Suppressor macrophage treated with lipopolysaccharide for 4 hours (primary cell): ENCODE measurements at places on chromosomes 3 and 15.

GRCh38 chr3:111794711-111795110 is 64.4 kb upstream of the PHLDB2 start:
- DNase-seq, result no peak

DNA sequence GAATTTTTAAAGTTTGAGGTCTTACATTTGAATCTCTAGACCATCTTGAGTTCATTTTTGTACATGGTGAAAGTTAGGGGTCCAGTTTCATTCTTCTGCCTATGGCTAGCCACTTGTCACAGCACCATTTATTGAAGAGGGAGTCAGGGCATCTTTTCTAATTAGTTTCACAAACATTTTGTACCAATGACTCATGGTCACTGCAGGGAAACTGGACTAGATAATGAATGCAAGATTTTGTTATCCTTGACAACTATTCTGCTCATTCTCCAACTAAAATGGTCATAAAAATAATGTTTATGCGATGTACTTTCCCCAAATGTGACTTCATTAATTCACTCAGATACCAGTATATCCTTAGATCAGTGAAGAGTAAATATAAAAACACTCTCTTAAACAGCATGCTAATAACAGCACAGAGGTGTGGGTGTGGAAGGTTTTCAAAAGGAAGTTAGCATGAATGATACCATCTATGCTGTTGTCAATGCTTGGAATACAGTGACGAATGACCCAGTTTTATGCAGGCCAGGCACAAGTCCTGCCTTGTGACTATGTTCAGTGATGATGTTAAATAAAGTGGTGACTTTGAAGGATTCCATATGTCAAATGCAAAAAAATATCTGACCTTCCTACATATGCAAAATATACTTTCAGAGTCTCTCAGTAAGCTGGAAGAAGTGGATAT is 314.9 kb upstream of the TMCO5A start:
- DNase-seq, result no peak

- no peak for DNase-seq
Measured at GRCh38 chr15:91752081-91752785, 101.3 kb upstream of the SLCO3A1 start.

DNA sequence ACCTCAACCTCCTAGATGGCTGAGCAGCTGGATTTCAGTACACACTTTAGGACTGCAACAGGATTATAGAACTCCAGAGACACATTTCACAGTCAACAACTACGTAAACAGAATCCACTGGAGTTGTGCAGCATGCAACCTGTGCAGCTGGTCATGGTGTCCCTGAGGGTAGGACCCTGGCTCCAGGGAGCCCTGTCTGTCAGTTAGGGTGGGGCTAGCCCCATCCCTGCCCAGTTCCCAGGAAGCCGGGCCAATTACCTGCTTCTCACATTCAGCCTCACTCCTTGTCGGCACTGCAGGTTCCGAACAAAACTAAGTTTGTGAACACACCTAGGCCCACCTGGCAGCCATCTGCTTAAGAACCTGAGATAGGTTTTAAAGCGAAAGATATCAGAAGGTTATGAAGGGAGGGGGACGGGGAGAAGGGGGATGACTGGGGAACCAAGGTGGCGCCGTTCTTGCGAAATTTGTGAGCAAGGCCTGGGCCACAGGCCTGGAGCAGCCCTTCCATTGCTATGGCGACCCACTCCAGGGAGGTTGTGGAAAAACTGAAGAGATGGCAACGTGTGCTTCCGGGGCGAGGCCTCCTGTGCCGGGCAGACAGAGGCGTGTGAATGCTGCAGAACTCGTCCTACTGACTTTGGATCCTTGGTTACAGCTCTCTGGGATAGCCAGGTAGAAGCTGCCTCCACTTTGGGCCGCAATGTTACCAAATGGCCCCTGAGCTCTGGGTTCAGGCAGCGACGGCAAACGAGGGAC is 25.3 kb downstream of the ACSBG1 start:
- no peak for DNase-seq

- no peak for DNase-seq
Measured at GRCh38 chr15:58842713-58843396, 71.8 kb downstream of the MINDY2 start.

DNA sequence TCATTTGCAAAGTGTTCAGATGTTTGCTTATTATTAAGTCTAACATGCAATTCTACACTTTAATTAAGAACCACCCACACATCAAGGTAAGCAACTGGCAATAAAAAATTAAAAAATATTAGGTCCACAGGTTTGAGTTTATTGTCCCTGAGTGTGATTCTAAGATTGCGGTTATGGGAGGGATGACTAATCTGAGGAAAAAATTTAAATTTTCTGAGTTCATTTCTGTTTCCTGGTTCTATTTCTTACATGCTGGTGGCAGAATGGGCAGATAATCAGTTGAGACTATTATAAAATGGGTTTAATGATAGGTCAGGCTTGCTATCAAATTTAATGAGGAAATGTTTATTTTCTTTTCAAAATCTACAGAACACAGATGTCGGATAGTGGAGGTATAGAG is 105.9 kb downstream of the TP63 start:
- no peak for DNase-seq

GRCh38 chr15:54014067-54014655 is 35.9 kb downstream of the UNC13C start:
- no peak for DNase-seq

GRCh38 chr3:154089421-154090420 is 31.5 kb upstream of the ARHGEF26 start:
- no peak for DNase-seq

- DNase-seq, result no peak
Measured at GRCh38 chr3:43785551-43785950, 94.8 kb downstream of the ABHD5 start.

GRCh38 chr3:179837374-179837773 is 184.5 kb downstream of the USP13 start:
- DNase-seq, result no peak

DNA sequence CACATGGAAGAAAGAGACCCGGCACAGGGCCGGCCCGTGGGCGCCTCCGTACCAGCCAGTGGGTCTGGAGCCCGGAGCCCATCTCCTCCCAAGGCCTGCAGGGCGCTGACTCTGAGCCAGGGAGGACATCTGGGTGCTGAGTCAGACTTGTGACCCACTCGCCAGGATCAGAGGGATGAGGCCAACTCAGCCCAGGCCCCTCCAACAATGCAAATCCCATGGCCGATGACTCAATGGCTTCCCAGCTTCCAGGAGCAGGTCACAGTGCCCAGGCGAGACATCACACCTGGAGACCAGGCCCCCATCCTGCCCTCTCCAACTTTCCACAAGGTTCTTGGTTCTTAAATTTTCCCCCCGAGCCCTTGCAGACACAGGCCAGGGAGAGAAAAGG is 95.1 kb downstream of the LRIG1 start:
- no peak for DNase-seq

GRCh38 chr3:147038481-147038880 is 367.9 kb downstream of the ZIC4 start:
- no peak for DNase-seq

DNA sequence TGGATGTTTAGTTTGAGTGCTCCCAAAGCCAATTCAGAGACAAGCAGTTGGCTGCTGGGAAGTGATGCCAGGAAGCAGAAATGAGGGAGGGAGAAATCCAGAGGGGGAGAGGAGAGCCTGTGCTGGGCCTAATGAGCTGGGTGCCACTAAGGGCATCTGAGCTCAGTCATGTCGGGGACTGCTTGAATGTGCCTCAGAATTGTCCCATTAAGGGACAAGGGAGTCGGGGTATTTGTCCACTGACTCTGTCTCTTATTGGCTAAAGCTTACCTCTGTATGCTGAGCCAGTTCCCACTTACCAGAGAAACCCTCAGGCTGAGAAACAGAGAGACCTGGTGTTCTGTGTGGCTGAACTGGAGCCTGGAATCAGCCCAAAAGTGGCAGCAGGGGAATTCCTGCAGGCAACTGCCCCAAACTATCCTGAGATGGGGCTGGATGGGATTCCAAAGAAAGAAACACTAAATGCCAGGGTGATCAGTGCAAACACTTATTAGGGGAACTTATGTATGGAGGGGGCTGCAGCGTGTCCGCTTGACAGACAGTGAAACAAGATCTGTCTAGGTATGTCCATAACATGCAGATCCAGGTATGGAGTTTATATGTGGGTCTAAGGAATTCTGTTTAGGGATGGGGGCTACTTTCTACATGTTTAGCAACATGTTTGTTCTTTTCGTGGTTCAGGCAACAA is 48.6 kb downstream of the NR1D2 start:
- DNase-seq, result no peak

GRCh38 chr15:59315914-59316451 is 56.7 kb downstream of the MYO1E start:
- no peak for DNase-seq

GRCh38 chr15:65512189-65512588 is 5.3 kb downstream of the DPP8 start:
- DNase-seq, result no peak

DNA sequence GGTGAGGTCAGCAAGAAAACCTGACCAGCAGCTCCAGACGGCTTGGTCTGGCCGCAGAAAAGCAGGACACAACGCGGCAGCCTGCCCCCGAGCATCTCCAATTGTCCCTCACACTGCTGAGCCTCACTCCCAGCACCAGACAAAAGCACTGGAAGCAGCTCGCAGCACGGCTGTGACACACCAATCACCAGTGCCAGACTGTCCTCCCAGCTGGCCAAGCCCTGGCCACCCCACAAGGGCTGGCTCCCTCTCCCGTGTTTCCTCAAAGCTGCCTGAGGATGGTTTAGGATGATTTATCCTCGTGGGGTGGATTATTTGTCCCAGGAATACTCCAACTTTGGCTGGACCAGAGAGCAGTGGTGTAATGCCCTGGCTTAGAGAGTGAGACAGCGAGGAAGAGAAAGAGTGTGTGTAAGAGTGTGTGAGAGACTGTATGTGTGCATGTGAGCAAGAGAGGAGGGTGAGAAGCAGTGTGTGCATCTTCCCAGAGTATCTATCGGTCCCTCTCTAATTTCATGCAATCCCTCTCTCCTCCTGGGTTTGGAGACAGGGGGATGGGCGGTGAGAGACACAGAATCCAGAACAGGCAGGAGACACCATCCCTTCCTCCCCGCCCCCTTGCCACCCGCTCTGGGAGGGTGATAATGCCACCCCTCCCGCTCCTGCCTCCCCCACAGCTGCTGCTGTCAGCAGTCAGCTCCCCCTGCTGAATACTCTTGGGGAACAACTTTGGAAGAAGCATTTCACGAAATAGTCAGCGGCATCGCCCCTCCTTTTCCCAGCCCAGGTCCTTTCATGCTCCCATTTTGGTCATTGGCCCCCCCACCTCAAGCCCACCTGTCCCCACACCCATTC is 34.2 kb downstream of the SEMA5B start:
- no peak for DNase-seq

DNA sequence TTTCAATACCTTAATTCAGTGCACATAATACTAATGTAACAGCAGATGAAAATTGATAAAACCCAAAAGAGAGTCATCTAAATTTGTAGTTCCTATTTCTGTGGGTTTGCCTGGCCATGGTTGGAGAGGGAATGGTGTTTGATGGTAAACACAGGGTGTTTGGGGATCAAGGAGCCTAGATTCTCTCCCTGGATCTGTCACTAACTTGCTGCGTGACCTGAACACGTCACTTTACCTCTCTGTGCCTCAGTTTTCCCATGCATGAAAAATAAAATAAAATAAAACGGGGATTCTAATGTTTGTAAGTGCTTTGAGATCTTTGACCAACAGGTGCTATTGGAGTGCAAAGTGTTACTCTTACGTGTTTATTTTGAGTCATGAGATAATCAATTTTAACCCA is 49.8 kb downstream of the GHSR start:
- no peak for DNase-seq

DNA sequence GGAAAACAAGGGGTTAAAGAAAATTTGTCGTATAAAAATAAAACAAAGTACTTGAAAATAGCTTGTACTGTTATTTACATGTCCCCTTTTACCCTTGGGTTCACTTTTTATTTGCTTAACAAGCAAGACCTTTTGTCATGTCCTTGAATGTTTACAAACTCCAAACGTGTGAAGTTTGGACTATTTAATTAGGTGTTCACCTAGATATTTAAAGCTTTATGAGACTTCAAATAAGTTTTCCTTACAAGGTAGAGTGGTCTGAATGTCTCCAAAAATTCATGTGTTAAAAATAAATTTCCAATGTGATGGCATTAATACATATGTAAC is 242.0 kb upstream of the TTC14 start:
- DNase-seq, result no peak

DNA sequence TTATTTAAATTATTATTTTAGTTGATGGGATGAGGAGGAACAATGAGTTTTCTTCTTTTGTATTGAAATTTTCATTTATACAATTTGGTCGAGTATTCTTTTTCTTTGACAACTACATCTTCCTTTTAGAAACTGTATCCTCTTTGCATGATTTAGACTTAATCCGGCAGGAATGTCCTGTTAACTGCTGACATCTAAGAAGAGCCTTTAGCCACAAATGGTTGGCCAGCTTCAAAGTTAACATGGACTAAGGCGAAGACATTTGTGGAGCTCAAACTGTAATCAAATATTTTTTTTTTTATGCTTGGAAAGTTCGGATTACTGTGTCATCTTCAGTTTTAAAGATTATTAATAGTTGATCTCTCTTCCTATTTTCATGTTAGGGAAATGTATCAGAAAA is 43.2 kb downstream of the RIOX2 start:
- no peak for DNase-seq
